ENCODE measurements at places on chromosomes 7 and 10.
A peak's percentile ranks its signal among the peaks of the same experiment; 100 is the strongest.

GRCh38 chr10:24722676-24723385 lies 856 bp downstream of the ARHGAP21 start:
- DNase-seq: no peak

DNA sequence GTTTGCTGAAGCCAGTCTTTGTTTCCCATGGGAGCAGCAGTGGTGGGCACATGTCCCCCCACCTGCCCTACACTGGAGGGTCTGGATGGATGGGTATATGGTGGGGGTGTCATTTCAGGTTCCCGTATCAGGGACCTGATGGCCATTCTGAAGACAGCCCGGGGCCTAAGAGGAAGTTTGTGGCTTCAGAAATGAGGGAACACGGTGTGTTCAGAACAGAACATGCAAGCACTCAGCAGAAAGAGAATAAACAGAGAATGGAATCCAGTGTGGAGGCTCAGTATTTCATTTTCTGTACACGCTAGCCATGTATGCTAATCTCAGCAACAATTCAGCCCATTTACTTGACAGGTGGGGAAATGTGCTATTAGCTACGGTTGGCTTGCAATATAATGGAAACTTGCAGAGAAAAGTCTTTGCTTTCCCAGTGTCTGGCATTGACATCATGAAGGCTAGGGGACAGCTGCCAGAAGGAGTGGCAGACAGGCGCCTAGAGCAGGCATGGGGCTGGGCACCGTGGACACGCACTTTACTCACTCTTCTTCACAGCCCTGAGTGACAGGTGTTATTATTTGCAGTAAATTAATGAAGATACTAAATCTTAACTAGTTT lies 98.6 kb downstream of the ELMO1 start:
- DNase-seq: no peak

DNA sequence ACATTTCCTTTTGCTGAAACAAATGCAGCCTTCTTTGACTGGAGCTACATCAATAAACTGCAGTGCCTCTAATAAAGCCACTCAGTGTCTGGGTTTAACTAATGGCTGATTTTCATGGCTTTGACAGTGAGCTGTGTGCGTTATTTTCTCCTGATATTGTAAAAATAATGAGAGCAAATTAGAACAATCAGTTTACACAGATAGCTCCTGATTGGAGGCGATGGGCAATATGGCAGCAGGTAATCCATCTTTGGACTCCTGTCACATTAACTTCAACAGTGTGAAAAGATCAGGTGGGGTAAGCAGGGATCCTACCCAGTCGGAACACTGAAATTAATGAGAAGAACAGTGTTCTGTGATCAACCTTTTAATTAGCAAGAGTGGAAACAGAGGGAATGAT lies 100.7 kb downstream of the POLL start:
- no peak for DNase-seq

GRCh38 chr7:137703291-137704010 lies 143.3 kb downstream of the DGKI start:
- DNase-seq: no peak

GRCh38 chr7:82507365-82507975 lies 63.9 kb upstream of the CACNA2D1 start:
- DNase-seq: peak; percentile 11

DNA sequence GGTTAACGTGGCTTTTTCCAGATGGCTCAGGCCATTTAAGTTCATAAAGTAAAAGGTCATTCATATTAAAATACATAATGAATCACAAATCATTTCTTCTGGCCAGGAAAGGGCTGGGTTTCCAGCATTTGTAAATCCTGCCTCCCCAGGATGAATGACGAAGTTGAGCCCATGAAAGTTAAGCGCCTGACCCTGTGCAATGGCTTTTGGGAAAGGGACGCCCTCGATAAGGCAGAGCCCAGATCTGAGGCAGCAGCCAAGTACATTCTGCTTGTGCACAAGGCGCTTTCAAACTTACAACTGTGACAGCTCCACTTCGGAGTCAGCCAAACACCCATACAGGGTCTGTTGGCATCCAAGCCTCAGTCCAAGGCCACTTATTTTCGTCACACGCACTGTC lies 2.8 kb downstream of the GIMAP6 start:
- DNase-seq: no peak

GRCh38 chr7:159145490-159145855 lies 806 bp upstream of the VIPR2 start:
- DNase-seq: no peak

- no peak for DNase-seq
Observed at GRCh38 chr7:10855583-10855982, 118.1 kb upstream of the PHF14 start.

DNA sequence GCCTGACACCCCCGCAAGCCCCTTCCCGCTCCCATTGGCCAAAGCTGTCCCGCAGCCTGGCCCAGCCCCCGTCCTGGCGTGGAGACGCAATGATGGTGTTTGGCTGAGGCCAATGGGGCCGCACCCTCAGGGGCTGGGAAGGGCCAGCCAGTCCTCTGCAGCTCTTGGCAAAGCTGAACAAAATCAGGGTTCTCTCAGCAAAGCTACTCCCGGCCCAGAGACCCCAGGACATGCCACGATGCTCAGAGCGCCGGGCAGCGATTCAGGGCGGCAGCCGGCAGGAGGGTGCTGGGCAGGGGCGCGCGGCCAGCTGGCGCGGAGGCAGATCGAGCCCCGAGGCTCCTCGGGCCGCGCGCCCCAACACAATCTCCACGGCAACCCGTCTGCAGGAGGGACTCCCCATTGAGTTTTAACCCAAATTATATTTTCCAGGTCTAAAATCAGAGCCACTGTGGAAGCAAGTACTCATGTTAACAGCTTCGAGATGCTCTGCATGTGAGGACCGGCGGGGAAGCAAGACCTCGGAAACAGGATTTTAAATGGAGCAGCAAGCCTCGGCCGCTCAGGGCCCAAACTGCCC lies 8.8 kb upstream of the CNPY1 start:
- no peak for DNase-seq

GRCh38 chr7:39468808-39469374 lies 97.3 kb upstream of the YAE1 start:
- no peak for DNase-seq

DNA sequence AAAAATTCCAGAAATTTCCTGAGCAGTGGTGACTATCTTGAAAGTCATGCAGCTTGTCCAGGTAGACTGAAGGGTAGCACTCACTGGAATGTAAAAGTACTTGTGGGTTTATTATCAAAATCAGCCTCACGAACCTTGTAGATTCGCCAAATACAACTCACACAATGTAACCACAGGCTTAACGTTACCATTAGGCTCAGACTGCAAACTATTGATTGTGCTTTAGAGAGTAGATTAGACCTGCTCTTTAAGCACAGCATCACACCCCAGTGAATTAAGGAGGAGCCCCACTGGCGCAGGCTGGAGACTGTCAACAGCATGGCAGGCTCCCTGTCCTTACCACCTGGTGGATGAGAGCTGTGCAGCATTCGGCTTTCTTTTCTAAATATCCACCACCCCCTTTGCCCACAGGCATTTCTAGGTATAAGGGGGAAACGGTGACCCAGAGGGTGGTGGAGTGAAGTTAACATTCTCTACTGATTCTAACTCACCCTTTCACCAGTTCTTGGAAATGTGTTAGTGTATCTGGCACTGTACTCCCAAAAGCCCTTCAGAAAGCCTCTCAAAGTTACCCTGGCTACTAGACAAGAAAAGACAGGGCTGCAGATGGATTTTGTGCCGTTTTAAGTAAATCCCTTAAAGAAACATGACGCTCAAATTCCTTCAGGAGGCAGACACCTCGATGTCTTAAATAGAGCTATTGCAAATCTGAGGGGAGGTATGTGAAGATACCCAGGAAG lies 56.6 kb downstream of the GSDME start:
- no peak for DNase-seq

DNA sequence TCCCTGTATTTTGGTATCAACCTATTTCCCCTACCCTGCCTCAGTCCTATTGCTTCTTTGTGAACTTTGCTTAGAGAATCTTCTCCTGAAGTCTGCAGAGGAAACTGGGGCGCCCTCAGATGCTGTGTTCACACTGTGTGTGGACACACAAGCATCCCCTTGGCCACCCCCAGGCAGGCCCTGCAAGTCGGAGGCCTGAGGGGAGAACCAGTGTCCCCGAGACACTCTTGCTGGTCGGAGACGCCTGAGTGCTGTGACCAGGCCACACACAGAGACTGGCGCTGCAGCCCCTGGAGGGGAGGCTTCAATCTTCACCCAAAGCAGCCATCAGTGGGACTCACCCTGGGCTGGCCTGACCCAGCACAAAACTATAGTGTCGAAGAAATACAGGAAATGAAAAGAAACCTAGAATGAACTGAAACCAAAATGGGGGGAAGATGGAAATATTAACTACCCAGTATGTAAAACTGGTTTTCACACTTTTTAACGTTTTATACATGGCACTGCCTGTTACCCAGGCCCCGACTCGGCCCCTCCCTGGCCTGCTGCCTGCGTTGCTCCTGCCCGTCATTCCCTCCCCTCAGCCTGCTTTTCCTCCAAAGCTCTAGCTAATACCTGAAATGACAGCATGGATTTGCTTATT lies 48.4 kb upstream of the FAM20C start:
- DNase-seq: no peak

- no peak for DNase-seq
Observed at GRCh38 chr7:141165521-141165920, 91.7 kb downstream of the TMEM178B start.

GRCh38 chr7:143892527-143893300 lies 9.3 kb downstream of the TCAF1 start:
- no peak for DNase-seq

- DNase-seq: no peak
Observed at GRCh38 chr10:1043532-1043995, 5.4 kb downstream of the IDI1 start.

DNA sequence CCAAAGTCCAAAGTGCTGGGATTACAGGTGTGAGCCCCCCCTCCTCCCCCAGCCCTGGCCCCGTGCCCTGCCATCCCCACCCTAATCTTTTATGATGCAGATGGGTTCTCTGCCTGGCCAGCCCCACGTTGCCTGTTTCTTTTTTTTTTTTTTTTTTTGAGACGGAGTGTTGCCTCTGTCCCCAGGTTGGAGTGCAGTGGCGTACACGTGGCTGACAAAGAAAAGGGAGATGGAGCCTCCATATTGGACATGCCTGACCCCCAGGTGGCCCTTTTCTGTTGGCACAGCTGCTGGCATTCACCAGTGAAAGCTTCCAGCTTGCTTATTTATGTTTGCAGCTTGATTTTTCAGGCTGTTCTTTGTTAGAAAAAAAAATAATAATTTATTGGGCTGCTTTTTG lies 235.3 kb downstream of the CCDC3 start:
- DNase-seq: no peak

GRCh38 chr7:135575296-135575695 lies 17.6 kb downstream of the NUP205 start:
- DNase-seq: no peak

DNA sequence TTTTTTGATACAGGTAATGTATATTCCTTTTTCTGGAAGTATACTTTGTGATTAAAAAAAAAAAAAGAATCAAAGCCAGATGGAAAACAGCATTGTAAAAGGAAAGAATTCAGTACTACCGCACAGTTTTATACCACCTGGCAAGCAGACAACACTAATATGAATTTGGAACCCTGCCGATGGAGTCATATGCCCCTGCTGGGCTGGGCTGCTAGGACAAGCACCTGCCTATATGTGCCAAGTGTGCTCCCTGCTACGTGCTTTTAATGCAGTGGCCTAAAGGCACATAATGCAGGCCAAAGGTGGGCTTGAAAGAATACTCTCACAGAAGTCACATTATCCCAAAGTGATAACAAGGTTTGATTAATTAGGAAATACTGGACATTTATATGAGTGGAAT lies 29.8 kb upstream of the WAC start:
- peak; percentile 48 for DNase-seq

- no peak for DNase-seq
Observed at GRCh38 chr10:80283536-80284199, 5.8 kb downstream of the MAT1A start.

DNA sequence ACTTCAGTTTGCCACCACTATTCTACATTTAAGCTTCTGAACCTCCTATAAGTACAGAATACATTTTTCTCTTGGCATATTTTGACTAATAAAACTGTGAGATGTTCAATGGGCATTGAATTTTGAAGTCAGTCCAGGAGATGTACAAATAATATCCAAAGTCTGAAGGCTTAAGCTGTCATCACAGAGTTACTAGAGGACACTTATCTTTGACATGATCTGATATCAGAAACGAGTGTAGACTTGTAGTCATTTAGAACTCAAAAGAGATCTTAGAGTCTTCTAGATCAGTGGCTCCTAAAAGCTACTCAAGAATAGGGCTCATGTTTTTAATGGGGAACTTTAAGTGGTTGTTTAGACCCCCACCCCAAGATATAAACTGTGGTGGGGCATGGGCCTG lies 160.5 kb downstream of the ARID5B start:
- DNase-seq: no peak

- DNase-seq: no peak
Observed at GRCh38 chr10:12341526-12341925, 7.8 kb upstream of the CAMK1D start.

DNA sequence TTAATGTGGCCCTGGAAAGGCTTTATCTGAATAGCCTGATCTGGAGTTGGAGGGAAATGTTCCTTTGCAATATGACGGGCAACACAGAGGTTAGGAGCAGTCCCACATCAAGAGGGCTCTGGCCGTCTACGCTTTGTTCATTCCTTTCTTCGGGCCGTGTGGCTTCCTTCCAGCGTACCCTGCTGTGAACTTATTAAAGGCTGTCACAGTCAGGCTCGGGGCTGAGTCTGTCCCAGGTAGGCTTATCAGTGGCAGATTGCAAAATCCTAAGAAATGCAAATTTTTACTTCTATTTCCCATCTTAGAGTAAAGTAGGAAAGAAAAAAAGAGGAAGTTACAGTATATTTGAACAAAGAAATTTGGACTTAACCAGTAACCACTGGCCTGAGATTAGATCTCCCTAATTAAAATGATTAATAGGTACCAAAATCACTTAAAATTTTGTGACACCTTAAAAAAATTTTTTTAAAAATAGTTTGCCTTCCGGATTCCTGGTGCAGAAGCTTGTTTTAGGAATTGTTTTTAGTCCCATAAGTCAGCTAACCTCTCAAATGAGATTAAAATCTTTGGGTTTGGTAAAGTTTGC lies 453.1 kb upstream of the MKI67 start:
- DNase-seq: no peak

DNA sequence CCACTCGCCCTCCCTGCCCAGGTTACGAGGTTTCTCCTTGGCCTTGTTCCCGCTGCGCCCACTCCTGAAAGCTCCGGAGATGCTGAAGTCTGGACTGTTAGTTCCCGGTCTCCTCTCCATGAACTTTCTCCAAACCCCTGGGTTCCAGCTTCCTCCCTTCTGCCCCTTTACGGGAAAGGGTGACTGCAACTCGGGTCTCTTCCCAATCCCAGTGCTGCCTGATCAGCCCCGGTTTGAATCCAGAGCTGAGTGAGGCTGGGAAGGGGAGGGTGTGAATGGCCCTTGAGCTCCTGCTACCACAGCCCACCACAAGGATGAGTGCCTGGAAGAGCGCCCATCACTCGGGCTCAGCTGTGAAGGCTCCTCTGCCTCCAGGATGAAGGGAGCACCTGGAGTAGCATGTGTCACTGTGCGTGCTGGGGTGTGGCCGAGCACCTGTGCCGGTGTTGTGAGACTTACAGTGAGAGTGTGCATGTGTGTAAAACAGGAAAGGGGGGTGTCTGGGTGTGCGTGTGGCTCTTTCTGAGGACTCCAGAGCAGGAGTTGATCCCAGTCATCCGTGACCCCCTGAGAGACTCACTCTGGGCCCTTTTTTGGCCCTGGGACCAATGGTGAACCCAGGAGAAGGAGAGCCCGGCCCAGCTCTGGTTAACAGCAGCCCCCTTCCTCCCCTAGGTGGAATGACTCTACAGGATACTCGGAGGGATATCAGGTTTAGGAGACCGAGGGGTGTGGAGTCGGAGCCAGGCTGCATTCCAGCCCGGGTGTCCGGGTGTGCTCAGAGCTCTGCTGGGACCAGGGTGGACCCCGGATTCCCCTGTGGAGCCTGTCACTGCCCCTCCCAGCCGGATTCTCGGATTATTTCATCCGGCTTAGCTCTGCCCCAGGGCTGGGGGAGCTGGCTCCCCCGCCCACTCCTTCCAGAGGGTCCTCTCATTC lies 1.1 kb upstream of the ZNF467 start:
- DNase-seq: no peak
